Muscle of arm (tissue), 14 donors: ENCODE measurements at places on chromosomes 4 and X. TPM values are rescaled to one million over a fixed set of nuclear protein-coding genes. Genes with fewer than 3 reads are reported as not detected.

Gene COX7B2
- polyA plus RNA-seq: not detected

DNA sequence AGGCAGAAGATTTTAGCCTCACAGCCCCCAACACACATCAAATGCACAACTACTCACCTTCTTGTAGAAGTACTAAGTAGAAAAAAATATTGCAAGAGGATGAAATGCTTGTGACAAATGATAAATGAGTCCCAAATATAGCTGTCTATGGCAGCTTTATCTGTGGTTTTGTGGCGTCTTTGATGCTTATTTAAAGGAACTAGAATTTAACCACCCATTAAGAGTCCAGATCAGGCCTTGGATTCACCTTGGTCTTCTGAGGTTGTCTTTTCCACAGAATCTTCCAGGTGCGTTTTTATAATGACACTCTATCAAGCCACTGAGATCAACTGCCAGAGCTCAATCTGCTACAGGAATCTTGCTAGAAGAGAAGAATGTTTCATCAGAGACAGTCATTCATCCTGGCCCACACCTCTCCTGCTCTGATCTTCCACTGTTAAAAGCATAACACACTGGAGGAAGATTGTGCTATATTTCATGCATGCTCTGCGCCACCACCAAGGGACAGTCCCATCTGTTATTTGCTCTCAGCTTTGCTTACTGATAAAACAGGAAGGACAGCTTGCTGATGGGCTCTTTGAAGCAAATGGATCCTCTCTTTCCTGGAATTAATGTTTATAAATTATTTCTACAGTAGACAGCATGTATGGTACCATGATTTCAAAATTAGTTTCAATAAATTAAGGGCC is 144.1 kb downstream of the SLC7A11 start:
- no peak for DNase-seq

DNA sequence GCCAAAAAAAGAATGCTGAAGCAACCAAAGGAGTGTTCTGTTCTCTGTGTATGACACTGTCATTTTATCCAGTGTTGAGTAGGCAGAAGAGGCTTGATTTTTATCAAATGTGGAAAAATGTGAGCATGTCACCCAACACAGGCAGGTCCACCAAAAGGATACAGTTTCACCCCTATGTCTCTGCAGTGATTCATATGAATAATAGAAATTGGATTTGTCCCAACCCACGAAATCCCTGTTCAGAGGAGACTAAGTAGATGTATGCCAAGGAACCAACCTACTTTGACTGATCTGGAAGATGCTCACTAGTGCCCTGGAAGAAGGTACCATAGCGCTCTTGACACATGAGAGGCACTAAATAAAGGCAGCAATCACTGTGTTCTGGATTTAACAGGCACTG is 72.5 kb downstream of the FGF13 start:
- no peak for DNase-seq

Gene ALPK1
- not detected for polyA plus RNA-seq

Gene RHOH
- 0.99 TPM for polyA plus RNA-seq
